Chondrocyte (in vitro differentiated cells): ENCODE measurements at places on chromosomes 1 and 21.

- peak; percentile 38 for DNase-seq
Observed at GRCh38 chr1:161986328-161986727, 37.3 kb downstream of the OLFML2B start.

GRCh38 chr1:170306513-170306910 is 160.8 kb downstream of the NTMT2 start:
- no peak for DNase-seq

DNA sequence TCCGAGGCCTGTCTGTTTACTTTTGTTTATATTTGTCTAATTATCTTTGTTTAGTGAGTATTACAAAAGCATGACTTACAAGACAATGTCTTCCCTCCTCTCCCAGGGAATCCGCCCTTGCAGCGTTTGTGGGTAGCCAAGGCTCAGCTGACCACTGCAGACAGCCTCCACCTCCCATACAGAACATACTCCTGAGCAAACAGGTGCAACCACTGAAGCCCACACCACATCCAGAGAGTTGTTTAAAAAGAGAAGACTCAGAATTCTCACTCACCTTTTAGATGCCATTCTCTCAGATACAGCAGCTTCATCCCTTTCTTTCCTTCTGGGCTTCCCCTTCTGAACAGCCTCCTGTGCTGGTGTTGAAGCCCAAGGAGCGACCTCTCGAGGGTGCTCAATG is 103.5 kb upstream of the TMPRSS2 start:
- no peak for DNase-seq

- no peak for DNase-seq
Observed at GRCh38 chr1:42756956-42757891, 9.6 kb downstream of the P3H1 start.

GRCh38 chr1:155184835-155185782 is 11.5 kb downstream of the TRIM46 start:
- peak; percentile 65 for DNase-seq

DNA sequence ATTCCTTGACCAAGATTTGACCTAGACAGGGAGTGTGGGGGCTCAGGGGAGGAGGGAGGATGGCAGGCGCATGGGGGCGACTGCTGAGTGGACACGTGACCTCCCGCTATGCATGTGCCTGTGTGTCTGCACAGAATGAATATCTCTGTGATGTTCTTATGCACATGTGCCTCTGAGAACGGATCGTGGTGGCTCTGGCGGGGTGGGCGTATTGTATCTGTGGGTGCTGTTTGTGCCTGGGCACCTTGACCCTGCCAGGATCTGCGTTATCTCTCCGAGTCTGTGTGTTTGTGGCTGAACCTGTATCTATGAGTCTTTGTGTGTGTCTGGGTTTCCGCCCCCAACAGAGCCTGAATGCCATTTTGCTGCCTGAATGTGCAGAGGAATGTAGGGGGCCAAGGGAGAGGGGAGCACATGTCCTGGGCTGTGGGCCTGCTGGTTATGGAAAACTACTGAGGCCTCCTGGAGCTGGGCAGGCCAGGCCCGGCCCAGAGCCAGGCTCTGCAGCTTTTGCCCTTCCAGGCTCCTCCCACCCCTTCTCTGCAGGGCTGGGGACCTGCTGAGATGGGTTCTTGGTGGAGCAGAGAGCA is 102.5 kb downstream of the EBNA1BP2 start:
- no peak for DNase-seq

DNA sequence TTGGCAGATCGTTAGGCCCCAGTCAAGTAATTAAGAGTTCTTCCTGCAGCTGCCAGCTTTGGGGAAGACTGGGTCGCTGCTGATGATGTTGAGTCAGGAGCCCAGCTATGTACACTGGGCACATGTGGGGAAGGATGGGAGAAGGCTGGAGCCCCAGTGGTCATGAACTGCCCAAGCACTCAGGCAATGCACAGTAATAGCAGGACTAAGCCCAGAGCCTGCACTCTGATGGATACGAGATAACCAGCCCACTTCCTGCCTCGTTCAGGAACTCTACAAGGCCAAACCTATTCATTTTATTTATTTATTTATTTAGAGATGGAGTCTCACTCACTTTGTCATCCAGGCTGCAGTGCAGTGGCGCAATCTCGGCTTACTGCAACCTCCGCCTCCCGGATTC is 81.1 kb upstream of the BTG3 start:
- DNase-seq, result no peak

DNA sequence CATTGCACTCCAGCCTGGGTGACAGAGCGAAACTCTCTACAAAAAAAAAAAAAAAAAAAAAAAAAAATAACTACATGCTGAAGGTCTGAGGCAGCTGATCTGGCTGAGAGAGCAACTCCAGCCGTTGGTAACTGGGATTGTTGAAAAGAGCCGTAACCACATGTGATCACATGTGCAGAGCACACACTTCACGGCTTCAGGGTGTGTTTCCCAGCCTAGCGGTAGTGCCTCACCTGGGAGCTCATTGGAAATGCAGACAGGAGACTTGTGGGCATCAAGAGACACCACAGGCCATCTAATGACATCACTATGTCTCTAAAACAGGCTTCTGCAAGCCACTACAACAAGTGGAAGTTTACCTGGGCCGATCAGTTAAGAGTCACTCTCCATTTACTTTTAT is 11.8 kb upstream of the OTUD7B start:
- DNase-seq, result no peak

GRCh38 chr1:206955476-206956451 is 9.5 kb upstream of the PIGR start:
- DNase-seq, result no peak

DNA sequence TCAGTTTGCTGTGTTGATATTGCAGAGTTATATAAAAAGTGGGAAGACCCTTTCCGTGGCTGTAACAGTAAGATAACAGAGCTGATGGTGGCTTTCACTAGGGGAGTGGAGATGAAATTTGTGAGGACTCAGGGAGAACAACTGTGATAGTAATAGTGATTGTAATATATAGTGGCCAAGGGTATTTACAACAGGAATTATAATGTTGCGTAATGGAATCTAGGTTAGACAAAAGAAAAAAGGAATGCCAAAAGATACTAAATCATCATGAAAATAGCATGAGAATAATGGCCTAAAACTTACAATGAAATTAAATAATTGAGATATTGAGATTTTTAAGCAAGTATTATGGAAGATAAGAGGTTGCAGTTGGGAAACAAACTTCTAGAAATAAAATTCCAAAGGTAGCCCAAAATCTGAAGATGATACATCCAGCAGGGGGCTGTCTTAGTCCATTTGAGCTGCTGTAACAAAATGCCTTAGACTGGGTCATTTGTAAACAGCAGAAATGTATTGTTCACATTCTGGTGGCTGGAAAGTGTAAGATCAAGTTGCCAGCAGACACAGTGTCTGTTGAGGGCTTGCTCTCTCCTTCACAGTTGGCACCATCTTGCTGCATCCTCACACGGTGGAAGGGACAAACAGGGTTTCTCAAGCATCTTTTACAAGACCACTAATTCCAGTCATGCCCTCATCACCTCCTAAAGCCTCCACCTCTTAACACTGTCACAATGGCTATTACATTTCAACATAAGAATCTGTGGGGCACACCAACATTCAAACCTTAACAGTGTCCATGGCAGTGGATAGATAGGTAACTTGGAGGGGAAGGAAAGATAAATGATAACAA is 711.2 kb downstream of the MRPL39 start:
- no peak for DNase-seq

DNA sequence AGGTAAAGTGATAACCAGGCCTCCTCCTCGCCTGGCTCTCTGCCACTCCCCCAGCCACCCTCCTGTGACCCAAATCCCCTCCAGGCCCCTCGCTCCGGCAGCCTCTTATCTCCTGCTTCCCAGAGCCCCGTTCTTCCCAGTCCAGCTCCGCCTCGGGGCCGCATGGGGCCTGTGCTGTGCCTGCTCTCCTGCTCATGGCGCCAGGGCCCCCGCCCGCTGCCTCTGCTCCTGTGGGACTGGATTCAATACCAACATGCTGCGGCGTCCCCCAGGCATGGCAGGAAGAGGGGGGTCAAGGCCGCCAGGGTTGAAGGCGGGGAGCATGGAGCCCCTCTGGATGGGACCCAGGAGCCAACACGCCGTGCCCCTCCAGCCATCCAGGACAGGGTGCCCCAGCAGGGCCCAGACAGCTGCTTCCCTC is 213.0 kb upstream of the VAMP3 start:
- peak; percentile 85 for DNase-seq

DNA sequence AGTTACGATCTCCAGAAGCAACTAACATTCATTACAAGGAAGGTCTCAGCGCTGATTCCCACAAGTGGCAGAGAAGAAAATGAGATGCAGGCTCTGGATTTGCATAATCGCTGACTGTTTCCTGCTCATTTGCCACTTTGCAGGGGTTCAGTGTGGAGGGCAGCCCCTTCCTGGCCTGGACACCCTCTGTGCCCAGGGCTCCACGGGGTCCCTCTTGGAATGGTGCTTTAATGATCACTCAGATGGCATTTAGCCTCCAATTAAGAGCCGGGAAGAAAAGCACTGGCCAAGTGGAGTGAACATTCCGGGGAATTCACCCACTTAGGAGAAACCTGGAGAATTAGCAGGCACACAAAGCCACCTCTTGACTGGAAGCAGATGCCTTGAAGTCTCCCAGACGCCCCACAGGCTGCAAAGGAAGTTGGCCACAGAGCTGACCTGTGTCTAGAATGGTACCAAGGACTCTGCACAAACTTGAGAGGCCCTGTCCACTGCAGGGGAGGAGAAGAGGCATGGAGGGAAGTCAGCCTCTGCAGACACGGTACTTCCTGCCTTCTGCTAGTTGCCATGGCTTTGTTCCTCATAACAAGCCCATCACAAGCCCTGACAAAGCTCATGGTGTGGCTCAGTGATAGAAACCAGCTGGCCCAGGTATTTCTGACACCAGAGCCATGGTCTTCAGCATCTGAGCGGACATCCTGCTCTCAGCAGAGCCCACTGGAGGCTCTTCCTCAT is 157.2 kb downstream of the KAZN start:
- no peak for DNase-seq

- DNase-seq, result peak; percentile 48
Observed at GRCh38 chr1:116122955-116123757, 12.0 kb downstream of the MAB21L3 start.

DNA sequence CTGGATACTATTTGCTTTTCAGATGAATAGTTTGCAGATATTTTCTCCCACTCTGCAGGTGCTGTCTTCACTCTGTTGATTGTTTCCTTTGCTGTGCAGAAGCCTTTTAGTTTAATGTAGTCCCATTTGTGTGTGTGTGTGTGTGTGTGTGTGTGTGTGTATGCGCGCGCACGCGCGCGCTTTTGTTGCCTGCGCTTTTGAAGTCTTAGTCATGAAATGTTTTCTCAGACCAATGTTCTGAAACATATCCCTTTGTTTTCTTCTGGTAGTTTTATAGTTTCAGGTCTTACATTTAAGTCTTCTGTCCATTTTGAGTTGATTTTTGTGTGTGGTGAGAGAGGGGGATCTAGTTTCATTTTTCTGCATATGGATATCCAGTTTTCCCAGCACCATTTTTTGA is 63.5 kb downstream of the XPR1 start:
- no peak for DNase-seq

GRCh38 chr1:15465674-15466073 is 9.1 kb downstream of the CELA2A start:
- no peak for DNase-seq

- DNase-seq, result no peak
Observed at GRCh38 chr1:219661464-219662092, 48.7 kb upstream of the ZC3H11B start.

- no peak for DNase-seq
Observed at GRCh38 chr1:32362474-32363313, at the start of the genes FAM229A and TSSK3. Gene FAM229A (minus strand): TSS chr1:32362485. CDS start chr1:32362091, 394 bp downstream. Gene TSSK3 (plus strand): TSS chr1:32362539. CDS start chr1:32362702, 163 bp downstream.

DNA sequence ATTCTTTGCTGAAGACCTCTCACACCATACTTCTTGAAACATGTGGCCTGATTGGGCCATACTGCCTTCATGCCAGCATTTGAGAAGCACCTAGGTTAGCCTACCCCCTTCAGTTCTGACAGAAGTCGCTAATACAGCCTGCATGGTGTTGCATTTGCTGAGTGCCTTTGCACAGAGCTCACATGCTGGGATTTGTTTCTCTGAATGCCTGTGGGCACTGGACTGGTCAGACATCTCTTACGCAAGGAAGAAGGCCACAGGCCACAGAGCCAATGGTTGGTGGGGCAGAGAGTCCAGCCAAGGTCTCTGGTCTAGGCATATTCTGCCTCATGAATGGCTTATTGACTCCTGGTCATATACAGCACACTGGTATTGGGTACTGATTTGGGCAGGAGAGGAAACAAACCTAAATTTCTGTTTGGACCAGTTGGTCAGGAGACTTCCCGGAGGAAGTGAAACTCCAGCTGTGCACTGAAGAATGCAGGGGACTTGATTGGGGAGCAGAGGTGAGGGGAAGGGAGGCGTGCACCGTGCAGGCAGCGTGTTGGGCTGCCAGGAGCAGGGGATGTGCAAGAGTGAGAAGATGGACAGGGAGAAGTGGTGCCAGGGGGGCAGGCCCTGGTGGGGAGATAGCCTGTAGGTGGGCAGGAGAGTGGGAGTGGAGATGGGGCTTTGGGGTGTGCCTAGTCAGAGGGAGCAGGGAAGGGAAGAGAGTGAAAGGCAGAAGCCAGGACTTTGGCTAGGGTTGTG is 18.1 kb downstream of the URB2 start:
- DNase-seq, result no peak

- no peak for DNase-seq
Observed at GRCh38 chr1:3756394-3756793, 4.1 kb downstream of the CCDC27 start.

GRCh38 chr1:8096105-8097011 is 70.2 kb upstream of the ERRFI1 start:
- DNase-seq, result no peak

- no peak for DNase-seq
Observed at GRCh38 chr1:155319536-155319935, 1.2 kb upstream of the RUSC1 start.

DNA sequence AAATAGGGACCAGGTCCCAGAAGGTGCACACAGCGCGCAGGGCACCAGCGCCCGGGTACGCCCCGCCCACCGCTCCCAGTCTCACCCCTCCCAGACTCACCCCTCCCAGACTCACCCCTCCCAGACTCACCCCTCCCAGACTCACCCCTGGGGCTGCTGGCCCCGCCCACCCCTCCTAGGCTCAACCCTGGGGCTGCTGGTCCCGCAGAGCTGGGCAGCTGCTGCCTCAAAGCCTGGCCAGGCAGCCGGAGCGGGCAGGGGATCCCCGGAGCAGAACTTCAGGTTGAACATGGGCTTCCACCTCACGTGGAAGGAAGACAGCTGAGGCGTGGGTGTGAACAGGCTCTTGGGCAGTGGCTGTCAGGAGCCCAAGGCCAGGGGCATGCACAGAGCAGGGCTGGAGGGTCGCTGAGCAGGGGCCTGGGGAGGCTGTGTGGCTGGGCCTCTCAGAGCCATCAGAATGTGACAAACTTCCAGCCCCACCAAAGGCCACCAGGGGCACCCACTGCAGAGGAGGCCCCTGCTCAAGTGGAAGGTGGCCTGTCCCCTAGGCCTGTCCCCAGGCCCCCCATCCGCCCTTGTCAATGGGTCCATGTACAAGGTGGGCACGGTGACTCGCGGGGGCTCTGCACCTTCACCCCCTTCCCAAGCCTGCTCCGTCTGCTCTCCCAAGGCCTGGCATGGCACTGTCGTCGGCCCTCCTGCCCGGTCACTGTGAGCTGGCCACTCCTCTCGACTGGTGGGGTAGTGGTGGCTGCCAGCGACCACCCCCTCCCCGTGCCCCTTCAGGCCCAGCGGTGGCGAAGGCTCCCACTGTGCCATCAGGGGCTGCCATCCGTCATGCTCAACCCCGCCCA is 20.4 kb upstream of the SUMO3 start:
- DNase-seq, result no peak
